LoVo (cell line): ENCODE measurements at places on chromosomes 3 and 15.

GRCh38 chr3:99626417-99626788 lies 12.0 kb upstream of the COL8A1 start:
- DNase-seq: no peak

DNA sequence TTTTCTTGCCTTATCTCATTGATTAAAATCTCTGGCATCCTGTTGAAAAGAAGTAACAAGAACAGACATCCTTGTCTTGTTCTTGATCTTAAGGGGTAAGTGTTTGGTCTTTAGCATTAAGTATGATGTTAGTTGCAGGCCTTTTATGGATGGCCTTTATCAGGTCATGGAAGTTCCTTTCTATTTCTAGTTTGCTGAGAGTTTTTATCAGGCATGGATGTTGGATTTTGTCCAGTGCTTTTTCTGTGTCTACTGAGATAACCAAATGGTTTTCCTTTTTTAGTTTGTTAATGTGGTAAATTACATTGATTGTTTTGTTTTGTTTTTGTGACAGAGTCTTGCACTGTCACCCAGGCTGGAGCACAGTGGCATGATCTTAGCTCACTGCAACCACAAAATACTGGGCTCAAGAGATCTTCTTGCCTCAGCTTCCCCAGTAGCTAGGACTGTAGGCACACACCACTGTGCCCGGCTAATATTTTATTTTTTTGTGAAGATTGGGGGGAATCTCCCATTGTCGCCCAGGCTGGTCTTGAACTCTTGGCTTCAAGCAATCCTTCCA lies 26.3 kb downstream of the MRAS start:
- no peak for DNase-seq

- no peak for DNase-seq
Observed at GRCh38 chr3:142902356-142902755, 13.5 kb upstream of the PCOLCE2 start.

- no peak for DNase-seq
Observed at GRCh38 chr3:42733501-42734262, 31.1 kb upstream of the HHATL start.

DNA sequence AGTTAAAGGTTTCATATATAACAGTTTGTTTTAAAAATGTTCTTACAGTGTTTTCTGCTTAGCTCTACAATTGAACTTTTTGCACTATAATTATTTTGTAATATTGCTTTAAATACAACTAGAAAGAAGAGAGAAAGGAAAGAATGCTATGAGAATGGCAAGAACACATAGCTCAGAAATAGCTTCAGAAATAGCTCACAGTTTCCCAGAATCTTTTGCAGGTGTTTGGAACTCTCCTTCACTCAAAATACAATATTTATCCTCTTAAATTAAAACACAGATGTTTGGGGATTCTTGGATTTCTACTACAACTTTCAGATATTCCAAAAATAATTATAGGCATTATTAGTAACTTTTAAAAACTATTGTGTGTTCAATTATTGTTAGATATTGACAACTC lies 658.0 kb upstream of the DPPA4 start:
- no peak for DNase-seq

DNA sequence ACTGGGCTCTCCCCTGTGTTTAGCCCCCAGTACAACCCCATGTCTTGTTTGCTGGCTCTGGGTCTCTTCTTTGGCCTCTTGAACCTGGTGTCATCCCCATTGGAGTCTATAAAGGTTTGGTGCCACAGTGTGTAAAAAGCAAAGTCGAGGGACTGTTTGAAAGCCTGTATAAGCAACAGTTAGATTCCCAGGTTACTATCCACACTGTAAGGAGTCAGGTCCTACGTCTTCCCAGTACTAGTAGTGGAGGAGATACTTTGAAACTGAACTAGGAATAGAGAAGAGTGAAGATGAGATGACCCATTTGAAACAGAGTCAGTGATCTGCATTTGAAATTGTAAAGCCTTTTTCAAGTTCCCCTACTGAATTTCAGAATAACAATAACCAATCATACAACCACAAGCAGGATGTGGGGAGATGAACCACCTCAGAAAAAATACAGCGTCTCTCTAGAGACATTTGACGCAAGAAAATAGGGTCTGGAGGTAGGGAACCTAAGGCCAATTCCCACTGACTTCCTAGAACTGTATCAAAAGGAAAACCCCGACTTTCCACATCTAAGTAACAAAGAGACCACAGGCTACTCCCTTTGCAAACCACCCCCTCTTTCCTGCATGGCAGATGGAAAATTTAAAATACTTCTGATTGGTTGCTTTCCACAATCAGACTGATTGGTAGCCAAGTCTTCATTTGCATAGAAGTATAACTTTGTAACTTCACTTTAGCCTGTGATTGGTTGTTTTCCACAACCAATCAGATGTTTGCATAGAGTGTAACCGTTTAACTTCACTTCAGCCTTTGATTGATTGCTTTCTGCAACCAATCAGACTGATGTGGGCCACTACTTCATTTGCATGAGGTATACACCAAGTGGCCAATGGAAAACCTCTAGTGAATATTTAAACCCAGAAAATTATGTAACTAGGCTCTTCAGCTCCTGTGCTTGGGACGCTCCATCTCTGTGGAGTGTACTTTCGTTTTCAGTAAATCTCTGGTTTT lies 49.9 kb upstream of the NEDD4 start:
- DNase-seq: no peak

DNA sequence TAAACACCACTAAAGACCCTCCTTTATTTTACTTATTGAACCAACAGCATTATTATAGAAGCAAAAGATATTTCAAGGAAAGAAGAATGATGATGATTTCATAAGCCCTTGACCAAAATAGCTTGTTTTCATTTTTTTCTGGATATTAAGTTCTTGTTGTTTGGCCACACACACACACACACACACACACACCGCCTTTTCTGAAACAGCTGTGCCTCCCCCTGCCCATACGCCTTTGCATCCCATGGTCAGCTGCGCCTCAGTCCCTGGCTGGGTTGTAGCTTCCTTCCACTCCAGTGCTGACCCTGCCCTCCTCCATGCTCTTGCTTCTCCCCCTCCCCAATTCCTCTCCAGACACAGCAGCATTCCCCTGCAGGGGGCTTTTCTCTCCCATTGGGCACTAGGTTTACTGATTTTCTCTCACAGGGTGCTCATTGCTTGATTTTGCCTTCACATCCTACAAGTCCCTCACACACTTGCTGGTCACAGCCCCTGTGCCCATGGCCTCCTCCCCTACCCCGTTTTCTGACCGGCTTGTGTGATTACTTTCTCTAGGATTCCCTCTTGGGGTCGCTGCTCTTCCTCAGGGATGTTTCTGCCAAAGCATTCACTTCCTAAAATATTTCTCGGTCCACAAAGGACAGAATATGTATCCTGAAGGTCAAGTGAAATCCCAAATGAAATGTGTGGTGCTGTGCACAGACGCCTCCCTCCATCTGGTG lies 18.4 kb downstream of the MESP1 start:
- no peak for DNase-seq

DNA sequence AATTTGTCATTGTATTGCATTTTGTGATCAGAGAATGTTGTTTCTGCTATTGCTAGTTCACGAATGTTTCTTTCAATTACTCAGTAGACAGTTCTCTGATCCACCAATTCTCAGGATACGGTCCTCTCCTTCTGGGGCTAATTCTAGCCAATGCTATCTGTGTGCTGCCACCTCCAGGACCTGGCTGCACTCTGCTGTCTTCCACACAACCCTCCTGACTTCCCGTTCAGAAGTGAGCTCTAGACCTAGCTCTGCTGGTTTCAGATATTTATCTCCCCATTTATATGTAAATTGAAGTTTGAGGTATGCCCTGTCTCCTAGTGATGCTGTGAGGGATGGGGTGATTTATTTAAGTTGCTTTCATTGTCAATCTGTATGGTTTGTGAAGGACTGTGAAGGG lies 21.7 kb upstream of the UBL7 start:
- no peak for DNase-seq

DNA sequence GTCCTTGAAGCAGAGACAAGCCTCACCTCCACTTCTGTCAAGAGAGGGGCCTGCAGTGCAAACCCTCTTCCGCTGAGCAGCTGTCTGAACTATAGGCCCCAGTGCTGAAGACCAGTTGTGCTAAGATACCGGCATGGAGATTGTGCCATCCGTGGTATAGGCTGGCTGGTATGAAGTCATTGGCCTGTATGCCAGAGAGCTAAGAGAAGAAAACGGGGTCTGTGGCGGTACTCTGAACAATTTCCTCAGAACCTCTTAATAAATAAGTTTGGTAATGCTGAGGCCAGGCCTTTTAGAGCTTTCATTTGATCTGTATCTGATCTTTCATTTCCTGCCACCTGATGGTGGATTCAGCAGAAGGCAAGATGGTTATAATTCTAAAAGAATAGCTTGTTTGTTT lies 123.0 kb downstream of the LRIG1 start:
- no peak for DNase-seq

DNA sequence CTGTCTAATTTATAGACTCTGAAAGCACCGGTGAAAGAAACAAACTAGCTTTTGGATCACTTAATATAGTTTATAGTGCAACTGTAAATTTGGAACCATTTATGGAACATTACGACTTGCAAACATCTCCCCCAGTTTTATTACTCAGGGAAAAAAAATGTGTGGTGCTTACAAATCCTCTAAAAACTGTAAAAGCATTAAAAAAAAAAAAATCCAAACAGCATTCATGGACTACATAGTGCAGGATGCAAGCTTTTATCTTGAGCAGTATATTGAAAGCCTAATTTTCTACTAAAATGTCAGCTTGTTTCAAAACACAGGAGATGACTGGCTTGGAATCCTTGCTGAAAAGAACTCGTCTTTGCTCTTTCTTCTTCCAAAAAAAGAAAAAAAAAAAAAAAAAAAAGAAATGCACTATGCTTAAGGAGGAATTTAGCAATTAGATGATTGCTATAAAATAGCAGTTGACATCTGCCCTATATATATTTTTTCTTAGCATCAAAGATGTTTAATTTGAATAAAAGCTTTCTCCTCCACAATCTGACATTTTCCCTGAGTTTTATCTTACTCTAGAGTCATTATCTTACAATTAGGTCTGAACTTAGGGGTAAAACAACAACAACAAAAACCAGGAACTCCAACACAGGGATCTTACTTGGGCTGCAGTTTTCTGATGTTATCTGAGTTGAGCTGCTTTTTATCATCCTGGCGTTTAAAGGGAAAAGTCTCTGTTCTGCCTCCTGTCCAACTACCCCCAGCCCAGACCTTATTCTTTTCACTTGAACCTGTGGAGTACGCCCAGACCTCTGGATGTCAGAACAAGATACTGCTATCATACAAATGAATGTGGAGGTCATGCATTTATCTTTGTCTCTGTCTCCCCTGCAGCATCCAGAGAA lies 62.6 kb upstream of the PDZRN3 start:
- no peak for DNase-seq

DNA sequence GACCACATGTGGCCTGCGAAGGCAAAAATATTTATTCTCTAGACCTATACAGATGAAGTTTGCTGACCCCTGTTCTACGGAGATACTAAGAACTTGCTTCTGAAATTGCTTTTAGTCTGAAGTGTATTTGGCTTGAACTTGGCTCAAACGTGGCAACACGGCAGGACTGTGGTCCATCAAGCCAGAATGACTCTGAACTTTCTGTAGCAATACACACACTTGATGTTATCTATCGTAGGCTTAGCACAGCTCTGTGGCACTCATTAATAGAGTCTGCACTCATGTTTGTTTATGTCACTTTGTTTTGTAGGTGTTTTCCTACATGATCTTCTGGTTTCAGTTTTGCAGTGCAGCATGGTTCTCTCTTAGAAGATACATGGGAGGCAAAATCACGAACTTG lies 298.1 kb downstream of the ADAMTS17 start:
- no peak for DNase-seq

DNA sequence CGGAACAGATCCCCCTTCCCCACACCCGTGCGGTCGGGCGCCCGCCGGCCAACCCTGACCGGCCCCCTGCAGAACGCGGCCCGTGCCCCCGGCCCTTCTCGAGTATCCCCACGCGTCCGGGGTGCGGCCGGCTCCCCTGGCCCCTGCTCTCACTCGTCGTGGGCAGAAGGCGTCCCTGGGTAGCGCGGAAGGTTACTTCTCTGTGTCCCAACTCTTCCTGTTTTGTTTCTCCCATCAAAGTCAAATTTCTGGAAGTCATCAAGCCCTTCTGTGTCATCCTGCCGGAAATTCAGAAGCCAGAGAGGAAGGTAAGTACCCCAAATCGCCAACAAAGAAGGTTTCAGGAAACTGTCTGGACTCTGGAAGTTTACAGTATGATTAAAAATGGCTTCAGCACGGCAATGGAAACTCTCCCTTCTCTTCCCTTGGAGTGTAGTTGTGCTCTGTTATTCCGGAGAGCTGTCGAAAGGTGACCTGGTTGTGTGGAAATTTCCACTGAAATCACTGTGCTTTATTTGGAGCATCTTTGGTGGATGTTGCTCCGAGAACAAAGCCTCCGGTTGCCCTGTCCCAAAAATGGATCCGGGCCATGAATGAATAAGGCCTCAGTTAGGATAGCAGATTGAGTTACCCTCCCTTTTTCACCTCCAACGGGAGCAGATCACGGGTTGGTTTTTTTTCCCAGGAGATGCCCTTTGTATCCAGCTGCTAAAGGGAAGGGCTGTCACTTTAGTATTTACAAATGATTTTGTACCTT lies 536 bp downstream of the SEC61A1 start:
- no peak for DNase-seq
